NCI-H69 (cell line): ENCODE measurements at places on chromosomes 4 and X.

GRCh38 chr4:147085781-147086180 is 140.1 kb upstream of the TTC29 start:
- DNase-seq = no peak

GRCh38 chrX:12138361-12139313 is at the start of gene FRMPD4:
FRMPD4 (plus strand) TSS chrX:12138473; CDS start chrX:12138972, 499 bp downstream.
- peak; percentile 85 for DNase-seq

- DNase-seq = no peak
These were observed 43.1 kb upstream of the LSM6 start for GRCh38 chr4:146132445-146132844.

DNA sequence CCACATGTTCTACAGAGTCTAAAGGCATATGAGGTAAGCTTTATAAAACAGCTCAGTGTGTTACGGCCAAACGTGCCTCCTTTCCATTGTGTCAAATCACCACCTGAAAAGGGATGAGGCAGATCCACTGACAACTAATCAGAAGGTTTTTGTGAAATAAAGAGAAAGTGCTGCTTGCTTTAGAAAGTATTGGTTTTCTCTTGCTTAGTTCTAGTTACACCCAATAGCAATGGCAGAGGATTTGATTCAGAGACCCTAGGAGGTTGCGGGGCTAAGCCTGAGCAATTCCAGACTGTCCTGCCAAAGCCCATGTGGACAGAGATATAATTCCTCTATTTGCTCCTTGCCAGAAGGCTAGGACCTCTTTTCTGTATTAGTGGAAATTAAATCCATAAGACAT is 125.5 kb downstream of the SPRY1 start:
- DNase-seq = no peak

GRCh38 chr4:40299811-40300292 is 35.3 kb upstream of the CHRNA9 start:
- DNase-seq = no peak

DNA sequence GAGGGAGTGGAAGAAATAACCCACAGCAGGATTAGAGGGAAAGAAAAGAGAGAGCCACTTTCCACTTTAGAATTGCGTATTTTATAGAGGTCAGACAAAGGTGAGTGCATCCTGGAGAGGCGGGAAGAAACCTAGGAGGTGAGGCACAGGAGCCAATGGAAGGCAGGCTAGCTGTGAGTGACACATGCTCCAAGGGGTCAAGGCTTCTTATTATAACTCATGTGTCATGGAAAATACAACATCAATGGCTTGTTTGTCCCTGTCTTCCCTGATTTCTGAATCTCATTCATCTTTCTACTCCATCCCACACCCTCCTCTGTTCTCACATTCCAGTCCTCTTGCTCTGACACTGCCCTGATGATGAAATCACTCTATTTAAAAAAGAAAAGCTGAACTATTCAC is 14.4 kb downstream of the ANXA3 start:
- DNase-seq = no peak

- no peak for DNase-seq
These were observed 127.6 kb upstream of the ETNPPL start for GRCh38 chr4:108890484-108890881.

- peak; percentile 83 for DNase-seq
These were observed at the start of gene PDGFC for GRCh38 chr4:156971676-156972378. PDGFC (minus strand) TSS chr4:156971799; CDS start chr4:156970903, 896 bp downstream.

DNA sequence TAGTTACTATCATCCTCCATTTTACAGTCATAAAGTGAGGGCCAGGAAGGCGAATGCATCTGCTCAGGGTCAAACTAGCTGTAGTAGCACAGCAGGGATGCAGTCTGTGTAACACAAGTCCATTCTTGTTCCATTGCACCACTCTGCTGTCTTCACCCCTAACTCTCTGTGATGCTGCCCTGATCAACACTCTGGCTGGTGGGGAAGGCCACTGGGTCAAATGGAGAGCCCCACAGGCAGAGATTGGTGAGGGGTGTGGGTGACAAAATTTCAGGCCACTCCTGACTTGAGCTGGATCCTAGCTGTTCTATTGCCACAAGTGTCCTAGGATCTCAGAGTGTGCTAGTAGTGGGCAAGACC is 136.5 kb downstream of the PJA1 start:
- DNase-seq = peak; percentile 10

DNA sequence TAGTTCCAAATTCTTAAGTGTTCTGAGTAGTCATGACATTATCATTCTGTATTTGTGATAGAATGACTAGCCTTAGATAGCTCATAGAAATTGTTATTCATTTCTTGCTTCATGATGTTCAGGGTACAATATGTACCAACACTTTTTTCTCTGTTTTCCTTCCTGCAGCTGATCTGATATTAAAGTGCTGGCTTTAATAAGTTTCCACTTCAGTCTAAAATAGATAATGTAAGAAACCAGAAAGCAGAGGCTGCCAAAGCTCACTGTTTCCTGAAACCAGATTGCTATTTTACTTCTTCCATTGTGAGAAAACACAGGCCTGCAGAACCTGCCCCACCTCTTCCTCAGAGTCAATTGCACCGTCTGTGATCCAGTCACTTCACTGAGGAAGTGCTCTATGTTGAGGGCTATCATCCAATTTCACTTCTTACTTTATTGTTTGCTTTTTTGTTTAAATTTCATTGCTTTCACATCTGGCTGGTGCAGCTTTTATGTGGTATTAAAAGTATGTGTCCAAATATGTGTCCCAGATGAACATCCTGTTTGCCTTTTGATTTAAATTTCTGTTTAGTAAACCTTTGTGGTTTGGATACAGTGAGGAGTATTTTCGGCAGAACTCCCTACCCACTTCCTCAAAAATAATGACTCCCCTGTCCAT is 652.1 kb downstream of the ANKRD50 start:
- no peak for DNase-seq

DNA sequence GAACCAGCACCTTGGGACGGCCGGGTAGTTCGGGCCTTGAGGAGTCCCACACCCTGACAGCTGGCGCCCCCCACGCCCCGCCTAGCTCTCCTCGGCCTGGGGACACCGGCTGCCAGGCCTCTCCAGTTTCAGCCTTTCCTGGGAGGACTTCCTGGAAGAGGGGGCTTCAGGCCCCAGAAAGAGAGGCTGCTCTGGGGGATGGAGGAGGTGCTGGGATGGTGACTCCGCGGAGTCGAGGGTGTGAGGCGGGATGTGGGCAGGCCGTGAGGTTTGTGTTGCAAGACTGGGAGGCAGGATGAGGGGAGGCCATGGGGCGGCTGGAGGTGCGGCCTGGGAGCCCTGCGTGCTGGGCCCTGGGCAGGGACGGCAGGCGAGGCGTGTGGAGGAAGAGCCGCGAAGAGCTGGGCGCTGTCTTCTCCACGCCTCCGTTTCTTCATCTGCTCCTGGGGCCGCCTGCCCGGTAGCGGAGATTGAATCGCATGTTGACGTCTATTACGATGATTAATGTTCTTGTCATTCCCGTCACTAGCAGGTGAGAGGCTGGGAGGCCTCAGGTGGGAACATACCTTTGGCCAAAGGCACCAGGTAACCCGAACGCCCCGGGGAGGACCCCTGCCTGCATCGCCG is 918 bp upstream of the FGFRL1 start:
- DNase-seq = peak; percentile 61

GRCh38 chr4:73891739-73892405 is 22.7 kb downstream of the CXCL1 start:
- DNase-seq = no peak

DNA sequence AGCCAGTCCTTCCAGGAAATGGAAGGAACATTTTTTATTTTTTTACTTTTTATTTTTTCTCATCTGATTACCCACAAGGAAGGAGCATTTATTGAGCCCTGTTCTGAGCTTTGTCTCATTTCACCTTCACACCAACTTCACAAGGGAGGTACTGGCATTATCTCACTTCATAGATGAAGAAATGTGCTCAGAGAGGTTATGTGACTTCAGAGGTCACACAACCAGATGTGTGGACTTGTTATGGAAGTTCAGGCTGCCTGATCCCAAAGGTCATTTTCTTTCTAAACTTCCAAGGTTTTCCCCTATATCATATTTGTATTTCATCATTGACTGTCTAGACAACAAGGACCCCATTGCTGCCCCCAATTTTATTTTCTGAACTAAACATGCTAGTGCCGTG is 160.3 kb downstream of the DCLK2 start:
- no peak for DNase-seq

DNA sequence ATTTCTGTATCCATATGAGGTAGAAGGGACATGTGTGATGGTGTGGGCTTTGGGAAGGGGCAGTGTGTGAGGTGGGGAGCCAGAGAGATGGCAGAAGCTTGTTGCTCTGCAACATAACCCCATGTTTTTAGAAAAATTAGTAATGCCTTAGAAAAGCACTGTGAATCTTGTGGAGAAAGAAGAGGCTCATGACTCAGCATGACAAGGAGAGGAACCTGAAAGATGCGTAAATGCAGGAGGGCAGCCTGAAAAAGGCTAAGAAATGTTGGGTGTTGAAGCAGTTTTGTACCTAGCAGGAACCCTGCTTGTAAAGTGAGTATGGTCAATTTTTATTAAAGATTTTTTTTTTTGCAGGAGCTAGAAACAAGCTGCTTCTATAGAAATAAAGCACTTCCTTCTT is 59.8 kb downstream of the ARSJ start:
- no peak for DNase-seq

- peak; percentile 28 for DNase-seq
These were observed 41.3 kb upstream of the IGFBP7 start for GRCh38 chr4:57151481-57151880.

DNA sequence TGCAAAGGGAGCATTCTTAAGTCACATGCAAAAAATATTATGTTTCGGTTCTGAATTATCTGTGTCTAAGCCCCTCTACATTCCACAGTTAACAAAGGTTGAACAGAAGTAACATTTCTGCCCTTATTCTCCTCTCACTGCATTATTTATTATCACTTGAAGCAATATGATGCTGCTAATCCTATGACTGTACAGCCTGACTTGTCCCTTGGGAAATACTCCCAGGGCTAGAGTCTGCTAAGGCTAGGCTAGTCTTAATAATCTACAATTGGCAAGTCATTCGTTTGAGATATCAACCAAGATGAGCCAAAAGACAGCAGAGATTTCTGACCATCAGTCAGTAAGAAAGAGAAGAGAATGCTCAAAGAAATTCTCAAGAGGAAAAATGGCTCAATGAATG is 226.9 kb upstream of the HCCS start:
- no peak for DNase-seq

DNA sequence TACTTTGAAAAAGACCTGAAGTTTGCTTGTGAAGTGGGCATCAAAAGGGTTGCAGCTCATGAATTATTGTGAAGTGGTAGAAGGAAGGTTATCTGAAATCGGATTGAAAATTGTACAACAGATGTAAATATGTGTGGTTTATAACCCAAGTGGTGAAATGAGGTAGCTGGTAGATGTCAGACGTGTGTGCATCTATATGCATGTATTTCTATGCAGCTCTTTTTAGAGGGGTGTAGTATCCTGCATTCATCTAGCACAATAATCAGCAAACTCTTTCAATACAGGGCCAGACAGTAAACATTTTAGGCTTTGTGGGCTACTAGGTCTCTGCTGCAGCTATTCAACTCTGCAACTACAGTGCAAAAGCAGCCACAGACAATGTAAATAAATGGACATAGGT is 9.4 kb downstream of the ATRX start:
- peak; percentile 25 for DNase-seq

- DNase-seq = no peak
These were observed 745 bp downstream of the TRIM2 start for GRCh38 chr4:153204728-153205648.

DNA sequence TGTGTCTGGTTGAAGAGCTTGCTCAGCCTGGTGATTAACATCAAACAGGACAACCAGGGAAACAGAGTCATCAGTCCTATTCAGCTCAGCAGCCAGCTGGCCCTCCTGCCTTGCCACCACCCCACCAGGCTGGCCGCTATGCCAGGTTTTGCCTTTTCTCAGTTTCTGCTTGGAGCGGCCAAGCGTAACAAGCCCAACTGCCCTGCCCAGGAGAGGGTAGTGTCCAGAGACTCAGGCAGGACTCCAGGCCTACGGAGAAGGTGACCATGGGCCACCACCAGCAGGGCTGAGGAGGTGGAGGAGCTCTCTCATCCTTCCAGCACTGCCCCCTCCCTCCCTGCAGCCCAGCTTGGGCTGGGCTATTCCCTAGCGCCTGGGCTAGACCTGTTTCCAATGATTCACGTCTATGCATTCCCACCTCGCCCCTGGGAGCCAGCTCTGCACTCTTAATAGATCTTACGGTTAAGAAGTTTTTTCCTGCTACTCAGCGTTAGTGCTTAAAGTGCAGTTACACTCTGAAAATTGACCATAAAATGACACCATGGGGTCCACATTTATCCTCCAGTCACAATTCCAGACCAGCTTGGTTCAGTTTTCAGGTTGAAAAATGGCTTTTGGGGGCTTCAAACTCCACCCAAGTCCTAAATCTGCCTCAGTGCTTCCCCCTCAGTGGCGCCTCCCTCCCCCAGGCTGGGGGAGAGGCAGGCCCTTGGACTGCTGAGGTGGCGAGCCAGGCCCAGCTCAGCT is 124.0 kb upstream of the PJA1 start:
- peak; percentile 16 for DNase-seq

DNA sequence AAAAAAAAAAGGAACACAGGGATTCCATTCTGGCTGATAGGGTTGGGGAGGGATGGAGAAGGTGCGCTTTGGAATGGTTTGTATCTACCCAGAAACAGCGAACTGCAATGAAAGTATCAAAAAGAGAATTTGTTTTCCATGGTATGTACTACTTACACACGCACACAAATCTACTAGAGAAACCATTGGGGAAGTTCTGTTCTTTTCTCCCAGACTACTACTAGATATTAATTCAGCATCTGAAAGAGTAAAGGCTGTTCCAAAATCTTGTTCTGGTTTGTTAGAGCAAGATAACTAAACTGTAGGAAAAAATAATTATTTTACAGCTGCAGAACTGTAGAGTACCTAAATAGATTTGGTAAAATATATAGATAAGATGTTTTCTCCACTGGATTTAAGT is 118.4 kb downstream of the CBR4 start:
- DNase-seq = no peak

GRCh38 chr4:53522334-53522733 is 69.0 kb downstream of the LNX1 start:
- DNase-seq = no peak

- no peak for DNase-seq
These were observed 1.2 kb upstream of the PDZD4 start for GRCh38 chrX:153831429-153832150.

DNA sequence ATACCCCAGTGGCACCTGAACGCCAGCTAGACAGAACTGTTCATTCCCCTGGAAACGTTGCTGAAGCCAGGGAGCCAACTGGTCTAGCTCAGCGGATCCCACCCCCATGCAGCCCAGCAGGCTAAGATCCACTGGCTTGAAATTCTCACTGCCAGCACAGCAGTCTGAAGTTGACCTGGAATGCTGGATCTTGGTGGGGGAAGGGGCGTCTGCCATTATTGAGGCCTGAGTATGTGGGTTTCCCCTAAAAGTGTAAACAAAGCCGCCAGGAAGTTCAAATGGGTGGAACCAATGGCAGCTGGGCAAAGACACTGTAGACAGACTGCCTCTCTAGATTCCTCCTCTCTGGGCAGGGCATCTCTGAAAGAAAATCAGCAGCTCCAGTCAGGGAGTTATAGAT is 213.0 kb downstream of the NKX6-1 start:
- no peak for DNase-seq
